IMR-90 (cell line): ENCODE measurements at places on chromosomes 13 and 19. TPM values are rescaled to one million over a fixed set of nuclear protein-coding genes. Genes with fewer than 3 reads are reported as not detected.

WDR87 gene
- not detected in 2 replicates for total RNA-seq

GIPC3 gene
- under 0.01 TPM in 2 replicates for total RNA-seq

BRSK1 gene
- 1.9 and 2.5 TPM in 2 replicates for total RNA-seq

GRCh38 chr19:29326849-29327840 is 114.2 kb upstream of the UQCRFS1 start:
- no peaks in the 10 kb centered on the region for H3K36me3 ChIP-seq
- DNase-seq, result no peak
- H3K27me3 ChIP-seq, result no peaks in the 10 kb centered on the region
- H3K4me3 ChIP-seq, result no peak overlapping the region
- H3K4me1 ChIP-seq, result no peaks in the 10 kb centered on the region
